H7 (cell line): ENCODE measurements at places on chromosomes 11 and 22.

GRCh38 chr22:29187831-29188230 lies 17.9 kb upstream of the EMID1 start:
- no peak for DNase-seq

DNA sequence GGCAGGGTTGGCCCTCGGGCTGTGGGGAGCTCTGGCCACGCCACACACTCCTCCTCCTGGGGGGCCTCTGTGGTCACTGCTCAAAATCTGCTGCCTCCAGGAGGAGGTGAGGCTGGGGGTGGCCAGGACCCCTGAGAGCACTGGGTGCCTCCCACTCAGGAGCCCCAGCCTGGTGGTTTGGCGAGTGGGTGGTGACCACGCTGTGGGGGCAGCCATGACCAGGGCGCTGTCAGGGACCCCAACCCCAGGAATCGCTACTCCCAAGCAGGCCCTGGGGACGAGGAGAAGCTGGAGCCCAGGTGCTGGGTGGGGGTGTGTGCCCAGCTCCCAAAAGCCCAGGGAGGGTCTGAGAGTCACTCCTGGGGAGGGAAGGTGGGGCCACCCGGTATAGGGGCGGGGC lies 30.1 kb downstream of the TSPAN4 start:
- peak; percentile 69 for DNase-seq

- no peak for DNase-seq
These were observed 54.7 kb downstream of the SGSM3 start for GRCh38 chr22:40425082-40425481.

DNA sequence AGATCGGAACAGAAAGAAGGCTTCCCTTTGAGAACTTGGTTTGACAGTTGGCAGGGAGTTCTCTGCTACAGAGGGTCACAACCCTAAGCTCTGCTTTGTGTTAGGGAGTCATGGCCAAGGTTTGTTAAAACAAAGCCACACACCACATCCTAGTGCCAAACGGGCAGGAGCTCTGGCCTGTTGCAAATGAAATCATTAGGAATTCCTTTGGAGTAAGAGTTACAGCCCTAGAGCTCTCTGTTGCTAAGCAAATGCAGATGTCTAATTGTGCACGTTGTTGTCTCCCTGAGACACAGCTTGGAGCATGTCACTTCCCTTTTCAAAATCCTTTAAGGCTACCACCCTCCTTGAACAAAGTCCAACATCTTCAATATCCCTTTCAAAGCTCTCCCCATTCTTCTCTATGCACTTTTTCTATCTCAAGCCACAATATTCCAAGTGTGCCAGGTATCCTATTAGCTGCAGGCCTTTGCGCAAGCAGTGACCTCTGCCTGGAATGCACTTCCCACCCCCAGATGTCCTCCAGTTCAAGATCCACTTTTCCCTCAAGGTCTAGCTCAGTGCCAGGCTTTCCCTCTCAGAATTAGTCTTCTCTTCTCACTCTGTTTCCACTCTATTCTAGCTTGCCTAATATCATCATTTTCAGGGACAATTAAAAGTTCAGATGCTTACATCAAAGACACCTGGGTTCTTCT lies 253.7 kb upstream of the POU2AF2 start:
- no peak for DNase-seq

DNA sequence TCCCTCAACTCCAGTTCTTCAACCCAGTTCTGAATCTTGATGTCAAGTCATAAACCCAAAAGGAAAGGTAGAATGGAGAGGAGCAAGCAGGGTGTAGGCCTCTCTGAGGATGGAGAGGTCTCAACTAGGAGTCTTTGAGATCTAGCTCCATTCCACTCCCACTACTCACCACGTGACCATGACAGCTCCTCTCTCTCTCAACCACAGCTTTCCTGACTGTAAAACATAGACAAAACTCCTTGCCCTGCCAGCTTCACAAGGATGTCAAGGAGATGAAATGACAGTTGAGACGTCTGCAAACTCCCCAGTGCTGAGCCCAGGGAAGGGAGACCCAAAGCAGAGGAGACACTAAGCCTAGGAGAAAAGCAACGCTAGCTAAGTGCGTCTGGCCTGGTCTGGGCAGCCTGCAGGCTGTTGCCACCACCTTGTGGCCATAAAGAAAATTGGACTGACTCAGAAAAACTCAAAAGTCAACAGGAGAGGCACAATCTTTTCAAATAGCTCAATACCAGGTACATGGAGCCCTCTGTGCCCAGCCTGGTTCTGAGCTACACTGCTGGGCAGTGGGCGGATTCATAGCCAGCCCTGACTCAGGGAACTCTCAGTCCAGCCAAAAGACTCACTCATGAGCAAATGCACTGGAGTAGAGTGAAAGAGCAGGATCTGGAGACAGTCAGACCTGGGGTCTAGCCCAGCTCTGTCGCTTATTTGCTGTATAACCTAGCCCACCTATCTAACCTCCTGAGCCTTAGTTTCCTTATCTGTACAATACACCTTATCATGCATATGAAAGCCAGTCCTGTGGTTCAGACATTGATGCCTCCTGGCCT lies 3.4 kb downstream of the CLPB start:
- peak; percentile 79 for DNase-seq

DNA sequence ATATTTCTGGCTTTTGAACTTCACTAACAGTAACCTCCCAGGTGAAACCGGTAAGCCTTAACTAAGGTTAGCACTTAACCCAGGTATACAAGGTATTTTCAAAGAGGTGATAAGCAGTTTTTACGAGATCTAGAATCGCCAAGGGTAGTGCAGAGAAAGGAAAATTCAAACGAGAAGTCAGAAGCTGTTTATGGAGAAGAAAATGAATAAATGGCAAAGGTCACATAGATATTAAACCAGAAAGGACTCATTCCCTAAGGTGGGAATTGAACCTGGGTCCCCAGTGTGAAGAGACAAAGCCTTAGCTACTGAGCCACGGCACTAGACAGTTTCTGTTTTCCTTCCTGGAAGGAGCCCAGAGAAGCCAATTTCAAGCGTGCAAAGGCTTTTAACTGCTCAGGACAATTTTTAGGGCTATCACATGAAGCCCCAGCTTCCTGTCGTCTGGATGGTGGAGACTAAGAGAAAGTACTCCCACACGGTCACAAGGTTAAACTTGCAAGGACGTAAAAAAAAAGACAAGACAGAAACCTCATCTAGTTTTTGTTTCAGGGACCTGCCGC lies 5.7 kb upstream of the C1QTNF6 start:
- DNase-seq, result peak; percentile 33

- DNase-seq, result peak; percentile 83
These were observed 2.8 kb upstream of the DBX1 start for GRCh38 chr11:20162824-20163782.
